ENCODE measurements at places on chromosomes 6 and 20. TPM values are rescaled to one million over a fixed set of nuclear protein-coding genes. Genes with fewer than 3 reads are reported as not detected.

- H3K27me3 ChIP-seq = no peaks in the 10 kb centered on the region
- no peaks in the 10 kb centered on the region for H3K36me3 ChIP-seq
- no peak overlapping the region for H3K27ac ChIP-seq
- no peak overlapping the region for H3K4me3 ChIP-seq
These were observed 19.8 kb upstream of the VSTM2L start for GRCh38 chr20:37882961-37883712.

DNA sequence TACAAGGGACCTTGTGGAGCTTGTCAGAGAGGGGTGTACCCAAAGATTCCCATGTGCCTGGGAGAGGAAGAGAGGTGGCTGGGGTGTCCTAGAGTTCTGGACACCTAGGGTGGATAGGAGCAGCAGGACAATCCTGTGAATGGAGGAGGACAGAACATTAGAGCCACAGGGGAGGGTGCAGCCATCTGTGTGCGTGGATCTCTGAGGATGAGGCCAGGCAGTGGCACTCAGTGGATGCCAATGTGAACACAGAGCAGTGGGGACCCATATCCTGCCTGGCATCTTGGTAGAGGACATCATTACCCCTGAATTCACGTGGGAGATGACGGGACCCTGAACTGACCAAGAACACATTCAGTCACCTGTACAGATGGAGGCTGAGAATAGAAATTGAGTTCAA lies 205.3 kb downstream of the CD83 start:
- H3K4me1 ChIP-seq = no peaks in the 10 kb centered on the region
- no peaks in the 10 kb centered on the region for H3K36me3 ChIP-seq
- H3K4me3 ChIP-seq = no peak overlapping the region
- H3K27ac ChIP-seq = no peak overlapping the region
- H3K27me3 ChIP-seq = no peaks in the 10 kb centered on the region

TCP11 gene
- not detected for total RNA-seq

PNLDC1 gene
- total RNA-seq = 0.37 TPM

PI16 gene
- 0.59 TPM for total RNA-seq

DNA sequence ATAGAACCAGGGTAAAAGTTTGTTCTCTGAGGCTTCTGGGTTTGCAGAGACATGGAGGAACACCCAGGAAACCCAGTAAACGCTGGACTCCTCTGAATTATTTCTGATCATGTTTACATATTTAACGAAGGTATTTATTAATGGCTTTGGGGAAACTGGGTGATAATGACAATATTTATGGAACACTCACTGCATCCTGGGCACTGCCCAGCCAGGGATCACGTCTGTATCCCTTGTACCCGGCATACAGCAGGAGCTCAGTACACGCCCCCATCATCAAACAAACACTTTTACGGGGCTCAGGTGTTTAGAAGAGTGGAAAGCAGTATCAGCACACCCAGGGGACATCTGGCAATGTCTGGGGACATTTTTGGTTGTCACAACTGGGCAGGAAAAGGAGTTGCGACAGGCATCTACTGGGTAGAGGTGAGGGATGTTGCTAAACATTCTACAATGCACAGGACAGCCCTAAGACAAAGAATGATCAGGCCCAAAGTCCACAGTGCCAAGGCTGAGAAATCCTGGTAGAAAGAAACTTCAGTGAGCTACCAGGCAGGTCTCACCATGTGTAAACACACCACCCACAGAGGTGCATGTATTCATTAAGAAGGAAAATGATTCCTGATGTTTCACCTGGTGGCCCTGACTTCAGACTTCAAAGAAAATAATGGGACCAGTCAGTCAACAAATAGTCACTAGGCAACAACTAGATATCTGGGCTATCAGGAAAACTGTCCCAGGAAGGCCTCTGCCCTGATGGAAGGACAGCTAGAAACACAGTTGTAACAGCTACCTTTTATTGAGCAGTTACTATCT lies 35.3 kb downstream of the ZMYND8 start:
- H3K27me3 ChIP-seq = no peaks in the 10 kb centered on the region
- H3K36me3 ChIP-seq = no peaks in the 10 kb centered on the region
- peak overlapping the region; percentile 92 for H3K27ac ChIP-seq
- H3K4me3 ChIP-seq = 0 out of 2 replicates have a peak overlapping the region, but pooled peaks have one; percentile 10
- no peak for DNase-seq

SLC24A3 gene
- total RNA-seq = not detected

GRCh38 chr6:75743971-75744370 lies 5.1 kb upstream of the MYO6 start:
- H3K4me1 ChIP-seq = peaks cover 25% of the 10 kb centered on the region
- H3K4me3 ChIP-seq = no peak overlapping the region
- H3K36me3 ChIP-seq = no peaks in the 10 kb centered on the region
- no peaks in the 10 kb centered on the region for H3K27me3 ChIP-seq
- H3K27ac ChIP-seq = no peak overlapping the region

- no peaks in the 10 kb centered on the region for H3K4me1 ChIP-seq
- H3K4me3 ChIP-seq = no peak overlapping the region
- H3K27me3 ChIP-seq = no peaks in the 10 kb centered on the region
- no peak for DNase-seq
- H3K27ac ChIP-seq = no peak overlapping the region
These were observed 70.4 kb upstream of the IPCEF1 start for GRCh38 chr6:154426997-154427396.

ANKRD66 gene
- total RNA-seq = not detected

DNA sequence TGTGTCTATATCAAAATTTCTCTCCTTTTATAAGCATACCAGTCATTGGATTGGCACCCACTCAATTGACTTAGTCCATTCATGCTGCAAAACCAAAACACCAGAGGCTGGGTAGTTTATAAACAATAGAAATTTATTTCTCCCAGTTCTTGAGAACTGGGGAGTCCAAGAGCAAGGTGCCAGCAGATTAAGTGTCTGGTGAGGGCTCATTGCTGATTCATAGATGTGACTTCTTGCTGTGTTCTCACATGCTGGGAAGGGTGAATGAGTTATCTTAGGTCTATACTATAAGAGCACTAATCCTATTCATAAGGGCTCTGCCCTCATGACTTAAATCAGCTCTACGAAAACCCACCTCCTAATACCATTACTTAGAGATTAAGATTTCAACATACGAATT lies 501.4 kb downstream of the EPM2A start:
- no peak for DNase-seq
- H3K36me3 ChIP-seq = no peaks in the 10 kb centered on the region
- no peak overlapping the region for H3K4me3 ChIP-seq
- no peaks in the 10 kb centered on the region for H3K27me3 ChIP-seq
- no peaks in the 10 kb centered on the region for H3K4me1 ChIP-seq

- DNase-seq = no peak
- H3K4me3 ChIP-seq = no peak overlapping the region
- no peaks in the 10 kb centered on the region for H3K4me1 ChIP-seq
- no peaks in the 10 kb centered on the region for H3K27me3 ChIP-seq
- no peaks in the 10 kb centered on the region for H3K36me3 ChIP-seq
These were observed 16.9 kb downstream of the NDRG3 start for GRCh38 chr20:36728986-36729385.

EEF1A2 gene
- 454 TPM for total RNA-seq

DDX43 gene
- total RNA-seq = not detected

DNA sequence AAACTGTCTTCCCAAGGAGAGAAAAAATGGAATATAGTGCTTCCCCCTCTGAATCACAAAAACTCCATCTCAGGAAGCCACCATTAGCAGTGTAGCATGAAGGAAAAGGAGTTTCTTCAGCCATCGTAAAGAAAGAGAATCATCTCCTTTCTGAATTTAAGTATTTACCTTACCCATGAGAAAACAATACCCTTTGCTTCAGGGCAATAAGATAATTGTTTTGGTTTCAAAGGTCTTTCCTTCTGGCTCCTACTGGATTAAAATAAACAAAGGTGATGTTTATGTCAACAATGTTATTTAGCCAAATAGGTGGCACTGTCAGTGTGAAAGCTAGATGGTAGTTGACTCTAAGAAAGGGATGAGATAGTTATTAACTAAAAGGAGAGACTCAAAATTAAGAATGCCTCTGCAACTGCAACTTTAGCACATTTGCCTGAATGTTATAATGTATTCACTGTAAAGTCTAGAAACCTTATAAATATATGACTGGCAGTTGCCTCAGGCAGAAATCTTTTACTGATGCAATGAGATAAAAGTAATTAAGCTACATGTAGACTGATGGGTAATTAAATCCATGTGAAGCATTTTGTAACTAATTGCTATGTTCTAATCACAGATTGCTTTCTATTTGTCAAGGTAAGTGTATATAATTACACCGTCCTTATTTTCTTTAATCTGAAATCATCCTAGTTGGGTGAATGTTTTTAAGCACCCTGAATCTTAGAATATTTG lies 399.0 kb downstream of the CDKAL1 start:
- H3K4me1 ChIP-seq = peaks cover 59% of the 10 kb centered on the region
- H3K27ac ChIP-seq = peak overlapping the region; percentile 87
- H3K27me3 ChIP-seq = no peaks in the 10 kb centered on the region
- H3K36me3 ChIP-seq = no peaks in the 10 kb centered on the region
- DNase-seq = no peak

- H3K4me1 ChIP-seq = no peaks in the 10 kb centered on the region
- no peaks in the 10 kb centered on the region for H3K36me3 ChIP-seq
- no peak overlapping the region for H3K27ac ChIP-seq
- no peak for DNase-seq
- H3K27me3 ChIP-seq = peaks cover 41% of the 10 kb centered on the region
- no peak overlapping the region for H3K4me3 ChIP-seq
These were observed 85.9 kb upstream of the KCNG1 start for GRCh38 chr20:51108638-51109363.

GRCh38 chr6:52495922-52496321 lies 75.8 kb downstream of the EFHC1 start:
- no peaks in the 10 kb centered on the region for H3K36me3 ChIP-seq
- DNase-seq = no peak
- no peaks in the 10 kb centered on the region for H3K27me3 ChIP-seq
- no peaks in the 10 kb centered on the region for H3K4me1 ChIP-seq
- no peak overlapping the region for H3K27ac ChIP-seq

GRCh38 chr6:125307150-125307838 lies 5.5 kb upstream of the HDDC2 start:
- no peaks in the 10 kb centered on the region for H3K36me3 ChIP-seq
- DNase-seq = no peak
- H3K4me3 ChIP-seq = no peak overlapping the region
- no peak overlapping the region for H3K27ac ChIP-seq

- no peak overlapping the region for H3K27ac ChIP-seq
- H3K4me1 ChIP-seq = peaks cover 3% of the 10 kb centered on the region
- DNase-seq = no peak
- H3K4me3 ChIP-seq = no peak overlapping the region
These were observed 1.9 kb downstream of the TMEM239 start for GRCh38 chr20:2817891-2818595.

- no peak overlapping the region for H3K27ac ChIP-seq
- H3K4me3 ChIP-seq = no peak overlapping the region
- H3K4me1 ChIP-seq = no peaks in the 10 kb centered on the region
- no peak for DNase-seq
- no peaks in the 10 kb centered on the region for H3K27me3 ChIP-seq
These were observed 7.0 kb upstream of the RIN2 start for GRCh38 chr20:19750907-19751636.

DNA sequence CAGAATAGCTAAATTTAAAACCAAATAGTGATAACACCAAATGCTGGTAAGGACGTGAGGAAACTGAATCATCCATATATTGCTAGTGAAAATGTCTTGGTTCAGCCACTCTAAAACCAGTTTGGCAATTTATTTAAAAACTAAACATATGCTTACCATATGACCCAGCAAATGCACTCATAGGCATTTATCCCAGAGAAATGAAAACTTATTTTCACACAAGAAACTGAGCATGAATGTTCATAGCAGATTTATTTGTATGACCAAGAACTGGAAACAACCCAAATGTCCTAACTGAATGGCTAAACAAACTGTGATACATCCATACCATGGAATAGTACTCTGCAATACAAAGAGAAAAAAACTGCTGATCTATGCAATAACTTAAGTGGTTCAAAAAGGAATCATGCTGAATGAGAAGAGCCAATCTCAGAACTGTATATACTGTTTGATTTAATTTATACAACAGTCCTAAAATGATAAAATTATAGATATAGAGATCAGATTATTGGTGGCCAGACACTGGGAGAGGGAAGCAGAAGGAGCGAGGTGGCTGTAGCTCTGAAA lies 115.6 kb upstream of the ADGRF1 start:
- no peak overlapping the region for H3K27ac ChIP-seq
- no peak for DNase-seq
- no peaks in the 10 kb centered on the region for H3K4me1 ChIP-seq
- no peak overlapping the region for H3K4me3 ChIP-seq
- H3K36me3 ChIP-seq = no peaks in the 10 kb centered on the region

DNA sequence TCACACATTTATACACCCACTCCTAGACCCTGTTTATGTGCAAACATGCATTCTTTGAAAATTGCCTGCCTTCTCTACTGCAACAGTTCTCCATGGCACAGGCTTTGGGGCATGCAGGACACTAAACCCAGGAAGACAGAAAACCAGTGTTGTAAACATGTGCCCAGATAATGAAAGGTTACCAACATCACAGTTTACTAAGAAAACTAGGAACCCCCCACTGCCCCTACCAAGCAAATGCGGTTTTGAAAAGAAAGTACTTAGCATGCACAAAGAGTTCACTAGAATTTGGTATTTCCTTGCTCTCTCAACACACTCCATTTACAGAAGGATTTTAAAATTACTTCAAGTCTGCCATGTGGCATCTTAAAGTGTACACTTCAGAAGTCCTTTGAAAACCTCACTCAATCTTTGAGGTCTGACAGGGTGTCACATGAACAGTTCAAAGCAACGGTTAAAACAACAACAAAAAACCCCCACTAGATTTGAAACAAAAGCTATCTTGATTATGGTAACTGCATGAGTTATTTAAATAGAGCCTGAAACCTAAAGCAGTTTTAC lies 245.0 kb downstream of the GMPR start:
- no peaks in the 10 kb centered on the region for H3K36me3 ChIP-seq
- no peaks in the 10 kb centered on the region for H3K27me3 ChIP-seq
- no peak for DNase-seq

- no peaks in the 10 kb centered on the region for H3K36me3 ChIP-seq
- H3K27me3 ChIP-seq = peaks cover 22% of the 10 kb centered on the region
- no peak overlapping the region for H3K27ac ChIP-seq
- H3K4me3 ChIP-seq = no peak overlapping the region
- DNase-seq = no peak
- H3K4me1 ChIP-seq = no peaks in the 10 kb centered on the region
These were observed 234.9 kb downstream of the KCNQ5 start for GRCh38 chr6:72856801-72857200.

OVOL2 gene
- total RNA-seq = 0.86 TPM

DNA sequence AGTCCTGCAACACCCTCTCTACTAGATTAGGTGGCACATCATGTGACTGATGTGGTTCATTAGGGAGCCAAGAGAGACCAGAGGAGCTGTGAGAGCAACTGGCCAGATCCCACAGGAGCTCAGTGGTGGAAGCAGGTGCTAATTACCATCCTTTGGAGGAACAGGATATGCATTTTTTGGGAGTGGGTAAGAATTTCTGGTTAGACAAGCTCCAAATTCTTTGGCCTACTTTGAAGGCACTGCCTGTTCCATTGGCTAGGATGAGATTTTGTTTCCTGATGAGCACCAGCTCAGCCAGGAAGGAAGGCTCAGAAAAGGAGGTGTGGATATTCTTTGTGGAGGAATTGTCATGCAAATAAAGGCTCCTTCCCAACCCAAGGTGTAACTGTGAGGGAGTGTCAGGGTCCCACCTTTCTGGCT lies 130.3 kb upstream of the BMP2 start:
- no peaks in the 10 kb centered on the region for H3K36me3 ChIP-seq
- no peak for DNase-seq
- no peaks in the 10 kb centered on the region for H3K27me3 ChIP-seq
- H3K27ac ChIP-seq = no peak overlapping the region

CST7 gene
- total RNA-seq = not detected

KIF16B gene
- 7.0 TPM for total RNA-seq

LRRN4 gene
- total RNA-seq = 0.10 TPM
